Stimulated activated CD4-positive, alpha-beta T cell treated with anti-CD3 and anti-CD28 coated beads, Interleukin-1b, Interleukin-23, amount 100 ng/mL, for 48 hours (primary cell): ENCODE measurements at places on chromosomes 2 and 18.
A peak's percentile ranks its signal among the peaks of the same experiment; 100 is the strongest.

DNA sequence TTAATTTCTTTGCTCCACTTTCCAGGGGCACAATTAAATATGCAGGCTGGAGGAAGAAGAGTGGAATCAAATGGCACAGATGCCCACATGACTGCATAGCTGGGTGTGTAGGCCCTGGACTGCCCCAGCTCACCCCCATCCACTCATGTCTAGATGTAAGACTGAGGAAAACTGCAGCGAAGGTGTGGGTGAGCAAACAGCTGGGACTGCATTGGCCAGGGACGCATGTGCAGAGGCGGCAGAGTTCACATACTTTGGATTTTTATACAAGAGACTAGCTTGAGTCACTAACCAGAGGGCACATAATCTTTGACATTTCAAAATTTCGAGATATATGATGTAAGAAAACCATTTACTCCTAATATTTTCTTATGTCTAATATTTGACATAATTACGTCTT lies 60.1 kb downstream of the SPIRE1 start:
- DNase-seq, result no peak

DNA sequence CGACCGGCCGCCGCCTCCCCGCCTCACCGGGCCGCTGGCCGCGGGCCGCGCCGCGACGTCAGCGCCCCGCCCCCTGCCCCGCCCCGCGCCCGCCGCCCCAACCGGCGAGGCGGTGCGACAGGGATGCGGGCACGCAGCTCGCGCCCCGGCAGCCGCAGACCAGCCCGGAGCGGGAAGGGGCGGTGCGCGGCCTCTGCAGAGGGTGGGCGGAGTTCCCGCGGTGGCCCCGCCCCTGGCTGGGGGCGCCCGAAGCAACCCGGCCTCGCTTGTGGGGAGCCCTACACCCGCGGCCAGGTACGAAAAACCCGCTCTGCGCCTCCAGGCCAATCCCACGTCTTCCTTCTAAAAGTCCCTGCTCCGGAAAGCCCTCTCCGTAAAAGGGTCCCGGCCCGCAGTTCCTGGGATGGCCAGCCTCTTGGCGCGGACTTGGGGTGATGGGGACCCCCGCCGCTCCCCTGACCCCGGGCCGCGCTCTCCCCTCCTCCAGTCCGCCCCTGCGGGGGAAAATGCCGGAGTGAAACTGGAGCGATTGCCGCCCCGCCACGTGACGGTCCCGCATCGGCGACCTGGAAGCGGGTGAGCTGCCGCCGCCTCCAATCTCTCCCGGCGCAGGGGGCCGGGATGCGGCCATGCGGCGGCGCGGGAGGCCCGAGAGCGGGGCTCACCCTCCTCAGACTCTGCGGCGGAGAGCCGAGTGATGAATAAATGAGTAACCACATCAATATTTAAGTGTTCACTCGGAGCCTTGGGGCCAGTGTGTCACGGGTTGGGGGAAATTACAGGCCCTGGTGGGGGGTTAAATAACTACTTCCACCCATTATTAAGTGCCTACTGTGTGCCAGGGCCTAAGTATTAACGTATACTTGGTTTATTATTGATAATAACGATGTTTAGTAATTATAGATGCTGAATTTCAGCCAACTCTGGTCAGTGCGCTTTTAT lies at the start of gene RAB11FIP5:
RAB11FIP5 (minus strand) TSS at position 36 of the 942 bp plus-strand sequence. CDS start 171 bp downstream, outside the sequence.
- peak; percentile 74 for DNase-seq

- no peak for DNase-seq
Observed at GRCh38 chr2:168626096-168626495, 170.0 kb downstream of the CERS6 start.

- no peak for DNase-seq
Observed at GRCh38 chr2:165472922-165473321, 3.4 kb downstream of the CSRNP3 start.

DNA sequence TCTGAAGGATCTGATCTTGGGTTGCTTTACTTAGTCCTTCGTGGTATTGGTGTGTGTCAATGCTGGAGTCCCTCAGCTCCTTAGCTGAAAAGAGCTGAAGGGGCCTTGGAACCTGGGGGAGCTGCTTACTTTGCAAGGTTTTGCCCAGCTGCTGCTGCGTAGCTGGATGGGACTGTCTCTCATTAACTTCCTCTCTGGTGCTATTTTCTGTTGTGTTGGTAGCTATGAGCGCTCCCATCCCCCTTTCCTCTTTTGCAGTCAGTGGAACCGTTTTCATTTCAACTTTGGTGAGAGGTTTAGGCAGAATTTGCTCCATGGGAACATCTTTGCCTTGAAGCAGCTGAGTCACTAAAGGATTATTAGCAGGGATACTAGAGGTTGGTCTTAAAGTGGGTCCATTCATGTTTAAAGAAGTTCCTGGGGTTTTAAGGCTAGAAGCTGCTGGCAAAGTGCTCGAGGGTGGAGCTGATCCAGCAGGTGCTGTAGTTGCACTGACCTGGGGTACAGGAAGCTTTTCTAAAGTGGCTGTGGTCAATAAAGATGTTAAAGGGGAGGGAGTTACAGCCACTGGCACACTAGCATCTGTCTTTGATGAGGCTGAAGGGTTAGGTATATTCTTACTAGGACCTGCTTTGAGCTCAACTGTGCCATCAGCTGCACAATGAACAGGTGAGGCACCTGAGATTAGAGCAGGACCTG lies 69.9 kb upstream of the DTNB start:
- no peak for DNase-seq

- DNase-seq, result no peak
Observed at GRCh38 chr18:37853706-37854105, 288.1 kb upstream of the CELF4 start.

DNA sequence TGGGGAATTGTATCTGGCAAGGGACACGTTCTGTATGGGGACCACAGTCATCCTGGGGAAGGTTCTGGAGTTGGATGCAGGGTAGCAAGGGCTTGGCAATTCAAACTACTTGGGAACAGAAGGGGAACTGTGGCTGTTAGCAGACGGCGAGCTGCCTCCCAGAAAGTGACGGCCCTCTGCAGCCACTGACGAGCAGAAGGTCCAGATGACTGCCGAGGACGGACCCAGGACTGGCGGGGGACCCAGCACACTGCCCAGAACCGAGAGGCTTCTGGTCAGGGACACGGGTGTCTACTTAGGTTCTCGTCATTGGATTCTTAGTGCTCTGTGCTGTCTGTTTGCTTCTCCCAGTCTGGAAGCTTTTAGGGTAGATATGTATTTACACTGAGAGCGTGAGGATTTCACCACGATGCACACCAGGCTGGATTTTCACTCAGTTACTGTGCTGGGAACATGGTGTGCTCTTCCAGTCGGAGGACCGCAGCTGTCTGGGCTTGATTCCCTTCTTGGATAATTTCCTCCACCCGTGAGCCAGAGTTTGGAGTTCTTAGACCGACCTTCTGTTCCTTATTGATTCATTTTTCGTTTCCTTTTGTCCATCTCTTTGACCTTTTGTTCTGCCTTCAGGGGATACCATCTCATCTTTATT lies 13.4 kb downstream of the GPR35 start:
- DNase-seq, result no peak

GRCh38 chr18:61950371-61950770 lies 57.6 kb upstream of the RNF152 start:
- no peak for DNase-seq
